ENCODE measurements at places on chromosomes 7 and 10.

GRCh38 chr7:51012569-51013217 lies 230.0 kb upstream of the GRB10 start:
- no peak for DNase-seq

GRCh38 chr10:123879606-123880257 lies 11.9 kb downstream of the CPXM2 start:
- DNase-seq = no peak

DNA sequence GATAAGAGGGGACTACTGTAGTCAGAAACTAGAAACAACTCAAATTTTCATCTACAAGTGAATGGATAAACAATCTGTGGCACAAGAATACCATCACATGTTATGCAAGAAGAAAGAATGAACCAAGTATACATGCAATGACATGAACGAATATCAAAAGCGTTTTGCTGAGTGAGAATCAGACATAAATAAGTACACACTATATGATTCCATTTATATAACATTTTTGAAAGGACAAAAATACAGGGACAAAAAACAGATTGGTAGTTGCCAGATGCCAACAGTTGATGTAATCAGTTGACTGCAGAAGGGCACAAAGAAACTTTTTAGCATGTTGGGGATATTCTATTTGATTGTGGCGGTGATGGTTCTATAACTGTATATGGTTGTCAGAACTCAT lies 33.6 kb downstream of the CTNNA3 start:
- no peak for DNase-seq

- DNase-seq = no peak
These were observed 24.8 kb downstream of the C10orf67 start for GRCh38 chr10:23319835-23320234.

DNA sequence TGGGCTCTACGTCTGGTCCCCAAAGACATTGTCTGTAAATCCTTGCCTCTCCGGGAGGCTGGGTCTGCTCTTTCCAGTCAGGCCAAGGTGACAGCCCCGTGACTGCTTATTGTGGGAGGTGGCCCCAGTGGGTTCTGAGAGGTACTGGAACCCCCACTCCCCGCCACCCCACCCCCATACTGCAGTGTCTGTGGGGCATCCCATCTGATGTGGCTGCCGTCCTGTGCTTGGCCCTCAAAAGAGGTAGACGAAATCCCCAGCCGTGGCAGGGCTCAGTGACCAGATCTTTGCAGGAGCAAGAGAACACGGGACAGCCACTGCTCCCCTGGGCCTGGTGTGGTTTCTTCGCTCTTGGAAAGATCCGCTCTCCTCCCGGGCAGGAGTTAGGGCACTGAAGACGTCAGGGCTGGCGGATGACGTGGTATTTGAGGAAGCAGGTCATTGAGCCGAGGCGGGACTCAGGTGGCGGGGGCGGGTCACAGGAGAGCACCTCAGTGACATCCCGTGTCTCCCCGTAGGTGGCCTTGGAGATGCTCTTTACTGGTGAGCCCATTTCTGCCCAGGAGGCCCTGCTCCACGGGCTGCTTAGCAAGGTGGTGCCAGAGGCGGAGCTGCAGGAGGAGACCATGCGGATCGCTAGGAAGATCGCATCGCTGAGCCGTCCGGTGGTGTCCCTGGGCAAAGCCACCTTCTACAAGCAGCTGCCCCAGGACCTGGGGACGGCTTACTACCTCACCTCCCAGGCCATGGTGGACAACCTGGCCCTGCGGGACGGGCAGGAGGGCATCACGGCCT lies 20.7 kb downstream of the ECHDC3 start:
- DNase-seq = no peak

DNA sequence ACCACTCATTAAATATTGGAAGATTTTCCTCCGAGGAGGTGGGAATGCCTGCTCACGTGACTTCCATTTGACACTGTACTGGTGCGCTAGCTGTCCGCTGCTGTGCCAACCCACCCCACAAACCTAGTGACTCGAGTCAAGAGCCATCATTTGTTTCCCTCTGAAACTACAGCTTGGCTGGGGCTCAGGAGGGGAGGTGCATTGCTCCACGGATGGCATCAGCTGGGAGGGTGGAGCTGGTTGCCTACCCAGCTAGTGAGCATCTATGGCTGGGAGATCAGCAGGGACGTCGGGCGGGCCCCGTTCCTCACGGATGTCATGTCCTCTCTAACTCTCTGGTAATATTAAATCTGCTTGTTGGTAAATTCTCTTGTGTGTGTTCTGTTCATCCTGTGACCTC lies 9.5 kb upstream of the FOXL3 start:
- DNase-seq = no peak

GRCh38 chr7:138684340-138684739 lies 16.8 kb downstream of the SVOPL start:
- no peak for DNase-seq

GRCh38 chr10:124347956-124348355 lies 70.8 kb downstream of the OAT start:
- DNase-seq = no peak

GRCh38 chr10:72024596-72024995 lies 60.4 kb downstream of the CHST3 start:
- DNase-seq = peak; percentile 41

GRCh38 chr10:27240212-27241009 lies at the start of gene ACBD5:
Gene ACBD5 (minus strand): TSS chr10:27240797. CDS start chr10:27240688, 109 bp downstream.
- DNase-seq = peak; percentile 60

DNA sequence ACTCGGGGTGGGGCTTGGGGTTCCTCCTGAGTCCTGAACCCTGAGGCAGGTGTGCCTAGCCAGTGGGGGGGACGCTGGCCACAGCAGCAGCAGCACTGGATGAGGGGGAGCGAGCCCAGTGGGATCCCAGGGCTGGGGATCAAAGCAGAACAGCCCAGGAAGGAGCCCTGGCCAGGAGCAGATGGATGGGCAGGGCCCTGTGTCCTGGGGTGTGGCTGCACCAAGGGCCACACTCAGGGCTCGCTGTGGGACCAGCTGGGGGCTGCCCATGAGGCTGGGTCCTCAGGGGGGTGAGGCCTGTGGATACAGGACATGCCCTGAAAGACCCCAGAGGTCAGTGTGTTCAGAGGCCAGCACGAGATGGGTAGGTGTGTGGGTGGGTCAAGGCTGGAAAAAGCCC lies 50.9 kb downstream of the STK32C start:
- no peak for DNase-seq

DNA sequence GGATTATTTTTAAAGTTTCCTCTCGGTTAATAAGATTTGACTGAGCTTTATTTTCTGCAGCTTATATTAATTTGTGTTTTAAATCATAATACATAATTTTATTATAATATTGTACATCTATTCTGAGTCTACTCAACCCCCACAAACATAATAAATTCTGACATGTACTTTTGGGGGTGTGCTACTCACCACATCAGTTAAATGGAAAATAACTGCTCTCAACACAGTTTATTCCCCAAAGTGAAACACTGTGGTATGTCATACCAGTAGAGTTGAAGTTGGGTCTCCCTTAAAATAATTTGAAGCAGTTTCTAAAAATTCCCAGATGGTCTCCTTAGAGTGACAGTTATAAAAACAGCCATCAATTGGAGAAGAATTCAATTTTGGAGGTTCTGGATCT lies 463.2 kb downstream of the PHTF2 start:
- no peak for DNase-seq

DNA sequence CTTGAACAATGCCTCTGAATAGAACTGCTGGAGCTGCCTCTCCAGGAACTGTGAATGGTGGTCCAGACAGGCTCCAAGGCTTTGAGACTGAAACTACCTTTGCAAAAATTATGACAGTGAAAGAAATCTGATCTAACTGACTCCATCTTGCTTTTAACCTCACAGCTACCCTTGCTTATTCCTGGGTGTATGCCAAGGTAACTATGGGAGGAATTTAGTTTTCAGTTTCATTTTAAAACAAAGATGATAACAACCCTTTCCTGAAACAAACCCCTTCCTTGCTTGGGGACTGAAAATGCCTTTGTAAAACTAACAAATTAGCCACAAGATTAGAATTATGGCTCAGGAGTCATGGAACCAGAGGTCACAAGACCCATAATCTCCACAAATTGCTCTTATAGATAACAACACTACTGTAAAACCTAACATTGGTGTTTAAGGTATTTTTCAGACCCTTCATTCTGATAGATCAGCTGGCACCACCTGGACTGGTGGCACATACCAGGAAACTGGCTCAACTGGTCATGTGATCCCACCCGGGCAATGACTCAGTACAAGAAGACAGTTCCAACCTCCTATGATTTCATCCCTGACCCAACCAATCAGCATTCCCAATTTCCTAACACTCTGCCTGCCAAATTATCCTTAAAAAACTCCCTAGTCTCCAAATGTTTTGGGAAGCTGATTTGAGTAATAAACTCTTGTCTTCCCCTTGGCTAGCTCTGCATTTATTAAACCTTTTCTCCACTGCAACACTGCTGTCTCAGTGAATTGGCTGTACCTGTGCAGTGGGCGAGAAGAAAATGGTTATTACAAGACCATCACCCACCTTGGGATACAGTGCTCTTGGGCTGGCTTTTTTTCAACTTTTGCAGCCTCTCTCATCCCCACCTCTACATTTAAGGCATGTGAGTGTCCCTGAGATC lies 608.1 kb downstream of the TYW1 start:
- DNase-seq = no peak

DNA sequence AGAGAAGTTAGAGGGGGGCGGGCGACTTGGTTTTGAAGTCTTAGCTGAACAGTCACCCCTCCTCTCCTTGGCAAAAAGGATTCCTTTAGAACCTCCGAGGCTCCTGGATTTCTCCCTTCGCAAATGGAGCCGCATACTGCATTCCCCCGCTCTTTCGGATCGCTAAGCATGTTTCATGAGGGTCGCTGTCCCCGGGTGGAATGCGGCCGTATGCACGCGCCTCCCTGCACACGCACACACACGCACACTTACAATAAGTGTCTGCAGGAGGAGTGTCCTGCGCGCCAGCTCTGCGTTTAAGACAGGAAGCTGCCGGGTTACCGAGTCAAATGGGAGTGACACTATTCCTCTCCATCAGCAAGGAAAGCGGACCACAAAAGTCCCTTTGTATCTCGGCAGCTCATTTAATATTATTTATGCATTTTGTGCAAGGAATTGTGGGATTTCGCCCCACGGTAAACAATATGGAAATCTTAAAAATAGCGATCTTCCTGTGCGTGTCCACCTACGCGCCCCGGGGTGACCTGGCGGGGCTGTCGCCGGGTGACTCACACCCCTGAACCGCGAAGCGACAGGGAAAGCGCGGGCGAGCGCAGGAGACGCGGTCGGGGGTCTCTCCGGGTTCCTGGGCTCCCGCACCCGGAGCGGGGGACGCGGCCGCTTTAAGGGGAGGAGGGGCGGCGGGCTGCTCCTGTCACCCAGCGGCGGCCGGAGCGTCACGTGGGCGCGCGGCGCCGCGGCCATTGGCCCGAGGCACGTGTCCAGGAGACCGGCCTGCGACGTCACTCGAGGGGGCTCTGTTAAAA lies 988 bp upstream of the EN2 start:
- no peak for DNase-seq

- no peak for DNase-seq
These were observed 30.5 kb upstream of the YAE1 start for GRCh38 chr7:39535720-39536119.

- no peak for DNase-seq
These were observed 6.9 kb downstream of the KMT2E start for GRCh38 chr7:105020926-105021325.

GRCh38 chr7:108239501-108240225 lies 109.5 kb upstream of the LAMB4 start:
- no peak for DNase-seq

- DNase-seq = no peak
These were observed 126.7 kb upstream of the PRSS58 start for GRCh38 chr7:142384493-142384922.

- no peak for DNase-seq
These were observed 1.5 kb downstream of the FAM131B start for GRCh38 chr7:143360788-143361551.

Data from skin of body (tissue), 3 donors.